Mucosa of gallbladder (tissue), 1 donor: ENCODE measurements at places on chromosomes 7 and 10. TPM values are rescaled to one million over a fixed set of nuclear protein-coding genes. Genes with fewer than 3 reads are reported as not detected.

DNA sequence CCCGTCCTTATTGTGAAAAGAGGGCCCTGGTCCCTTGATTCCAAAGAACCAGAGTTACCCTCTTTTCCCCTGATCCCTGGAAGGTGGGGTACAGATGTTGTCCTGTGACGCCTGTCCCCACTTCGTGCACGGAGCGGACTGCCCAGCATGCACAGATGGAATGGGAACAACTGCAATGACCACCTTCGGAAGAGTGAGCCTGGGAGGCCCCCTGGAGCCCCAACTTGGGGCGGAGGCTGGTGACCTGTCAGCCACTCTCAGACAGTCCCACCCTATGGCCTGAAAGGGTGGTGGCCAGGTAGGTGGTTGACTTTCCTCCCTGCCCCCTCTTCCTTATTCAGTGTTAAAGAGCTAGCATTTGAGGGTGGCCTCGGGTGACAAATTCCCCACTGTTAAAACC is 196.6 kb upstream of the GALNT17 start:
- DNase-seq, result no peak

DNA sequence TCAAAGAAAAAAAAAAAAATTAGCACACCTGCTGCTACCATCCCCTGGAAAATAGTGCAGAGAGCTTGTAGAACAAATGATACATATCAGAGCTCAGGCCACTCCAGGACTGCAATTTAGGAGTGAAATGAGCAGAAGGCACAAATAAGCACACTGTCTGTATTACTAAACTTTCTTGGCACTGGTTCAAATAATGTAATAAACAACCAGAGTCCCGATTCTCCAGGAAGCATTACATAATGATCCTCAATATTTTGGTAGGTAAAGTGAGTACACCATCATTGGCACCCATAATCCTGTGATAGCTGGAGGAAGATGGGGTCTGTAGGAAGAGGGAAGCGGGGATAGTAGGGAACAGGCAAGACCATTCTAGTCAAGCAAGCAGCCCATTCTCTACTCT is 74.3 kb downstream of the SVOPL start:
- DNase-seq, result no peak

DNA sequence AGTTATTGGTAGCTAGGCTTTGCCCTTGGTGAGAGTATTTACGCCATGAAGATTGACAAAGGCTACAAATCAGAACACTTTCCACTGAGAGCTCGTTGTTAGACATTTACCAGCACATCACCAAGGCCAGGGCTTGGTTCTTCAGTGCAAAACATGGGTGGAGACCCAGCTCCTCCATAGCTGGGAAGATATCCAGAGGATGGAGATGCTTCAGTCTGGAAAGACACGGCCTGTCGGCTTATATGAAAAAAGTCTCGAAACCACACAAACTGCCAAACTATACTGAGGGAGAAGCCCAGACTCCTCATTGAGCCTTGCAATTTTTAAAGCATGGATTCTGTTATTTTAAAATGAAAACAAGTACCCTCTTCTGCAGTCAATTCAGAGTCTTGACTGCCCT is 83.4 kb upstream of the ANLN start:
- no peak for DNase-seq

DNA sequence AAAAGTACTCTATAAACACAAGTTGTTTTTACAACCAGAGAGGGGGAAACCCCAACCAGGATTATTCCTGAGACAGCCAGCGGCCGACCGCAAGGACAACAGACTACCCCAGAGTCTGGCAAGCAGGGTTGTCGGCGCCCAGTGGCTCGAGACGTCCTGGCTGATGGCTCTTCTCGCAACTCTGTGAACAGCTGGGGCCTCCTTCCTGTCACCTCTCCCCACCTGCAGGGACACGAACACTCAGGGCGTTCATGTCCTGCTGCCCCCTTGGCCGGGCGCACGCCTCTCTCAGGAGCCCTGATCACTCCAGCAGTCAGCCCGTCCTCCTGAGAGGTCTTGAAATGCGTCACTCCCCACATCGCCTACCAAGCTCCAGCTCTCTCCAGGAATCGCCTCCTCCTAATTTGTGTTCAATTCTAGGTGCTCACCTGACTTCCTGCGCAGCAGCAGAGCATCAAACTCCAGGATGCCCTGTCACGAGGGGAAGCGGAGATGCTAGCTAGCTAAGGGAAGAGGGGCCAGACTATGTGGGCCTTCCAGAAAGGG is 66.4 kb upstream of the TNRC18 start:
- DNase-seq, result no peak

Gene CLRN3
- total RNA-seq, result 40.8 TPM

- no peak for DNase-seq
Observed at GRCh38 chr10:23325132-23325531, 19.5 kb downstream of the C10orf67 start.

Gene C10orf90
- 0.20 TPM for total RNA-seq

Gene ASB13
- 37.3 TPM for total RNA-seq

- DNase-seq, result no peak
Observed at GRCh38 chr7:47801423-47801822, 146.8 kb downstream of the PKD1L1 start.
